ENCODE measurements at places on chromosomes 5 and 9.
A peak's percentile ranks its signal among the peaks of the same experiment; 100 is the strongest.

DNA sequence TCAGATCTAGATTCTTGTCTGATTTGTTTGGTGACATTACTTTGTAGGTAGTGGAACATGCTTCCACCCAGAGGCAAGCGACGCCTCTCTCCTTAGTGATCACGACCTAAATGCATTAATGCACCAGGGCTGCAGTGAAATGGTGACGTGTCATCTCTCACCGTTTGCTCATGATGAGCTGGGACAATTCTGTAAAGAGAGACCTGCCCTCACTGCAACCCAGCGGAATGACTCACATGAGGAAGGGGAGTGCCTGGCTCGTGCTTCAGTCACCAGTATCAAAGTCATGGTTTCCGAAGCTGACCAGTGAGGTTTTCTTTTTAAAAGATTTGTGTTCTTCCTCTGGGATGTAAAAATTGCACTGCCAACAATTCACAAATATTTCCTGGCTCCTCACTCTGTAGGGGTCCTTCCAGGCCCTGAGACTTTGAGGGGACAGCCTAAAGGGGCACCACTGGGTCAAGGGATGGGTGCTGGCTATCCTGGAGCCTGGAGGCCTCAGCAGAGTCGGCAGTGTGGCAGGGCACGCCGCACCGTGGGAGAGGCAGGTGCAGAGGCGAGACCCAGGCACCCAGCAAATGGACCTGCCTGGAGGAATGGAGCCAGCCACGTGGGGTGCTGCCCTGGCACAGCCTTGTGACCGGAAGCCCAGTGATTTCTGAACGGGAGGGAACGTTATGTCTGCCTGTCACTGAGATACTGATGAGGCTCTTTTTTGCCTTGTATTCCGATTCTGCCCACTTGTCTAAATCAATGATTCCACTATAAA, 17.3 kb downstream of the QSOX2 start:
- DNase-seq: peak; percentile 61

DNA sequence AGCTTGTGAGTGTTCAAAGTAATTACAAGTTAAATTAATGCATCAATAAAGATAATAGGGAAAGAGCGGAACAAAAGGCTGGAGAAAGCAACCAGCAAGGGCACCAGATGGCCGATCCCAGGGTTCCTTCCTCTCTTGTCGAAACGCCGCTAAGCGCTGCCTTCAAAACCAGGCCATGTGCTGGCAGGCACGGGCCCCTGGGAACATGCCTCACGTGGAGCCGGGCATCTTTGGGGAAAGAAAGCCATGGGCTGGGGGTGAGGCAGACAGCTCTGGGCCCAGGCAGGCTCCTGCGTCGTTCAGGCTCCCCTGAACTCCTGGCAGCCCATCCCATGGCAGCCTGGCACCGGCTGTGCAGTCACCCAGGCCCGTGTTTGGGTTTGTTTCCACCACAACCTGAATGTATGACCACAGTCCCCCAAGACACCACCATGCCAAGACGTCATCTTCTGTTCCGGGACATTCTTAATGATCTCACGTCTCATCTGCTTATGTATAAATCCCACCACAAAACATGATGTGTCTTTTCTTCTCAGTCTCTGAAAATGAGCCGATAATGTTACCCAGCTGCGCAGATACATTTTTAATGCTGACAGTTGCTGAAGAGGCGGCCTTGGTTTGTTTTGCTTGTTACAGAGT, 110.4 kb upstream of the SARDH start:
- DNase-seq: no peak

- DNase-seq: no peak
These were observed 56.9 kb upstream of the GALNT10 start for GRCh38 chr5:154133591-154133990.

- DNase-seq: no peak
These were observed 284.1 kb downstream of the NFIB start for GRCh38 chr9:14029806-14030374.

DNA sequence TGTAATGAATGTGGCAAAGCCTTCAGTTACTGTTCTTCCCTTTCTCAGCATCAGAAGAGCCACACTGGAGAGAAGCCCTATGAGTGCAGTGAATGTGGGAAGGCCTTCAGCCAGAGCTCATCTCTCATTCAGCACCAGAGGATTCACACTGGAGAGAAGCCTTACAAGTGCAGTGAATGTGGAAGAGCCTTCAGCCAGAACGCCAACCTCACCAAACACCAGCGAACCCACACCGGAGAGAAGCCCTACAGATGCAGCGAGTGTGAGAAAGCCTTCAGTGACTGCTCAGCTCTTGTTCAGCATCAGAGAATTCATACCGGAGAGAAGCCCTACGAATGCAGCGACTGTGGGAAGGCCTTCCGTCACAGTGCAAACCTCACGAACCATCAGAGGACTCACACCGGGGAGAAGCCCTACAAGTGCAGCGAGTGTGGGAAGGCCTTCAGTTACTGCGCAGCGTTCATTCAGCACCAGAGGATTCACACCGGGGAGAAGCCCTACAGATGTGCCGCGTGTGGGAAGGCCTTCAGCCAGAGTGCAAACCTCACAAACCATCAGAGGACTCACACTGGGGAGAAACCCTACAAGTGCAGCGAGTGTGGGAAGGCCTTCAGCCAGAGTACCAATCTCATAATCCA, 6.8 kb downstream of the RPL12 start:
- no peak for DNase-seq

GRCh38 chr5:115170929-115171510, 1.3 kb upstream of the TRIM36 start:
- no peak for DNase-seq

Measured in hepatic stellate cell (primary cell).